ENCODE measurements at places on chromosomes 4 and X. TPM values are rescaled to one million over a fixed set of nuclear protein-coding genes. Genes with fewer than 3 reads are reported as not detected.

GRCh38 chr4:158945529-158946108, 157.3 kb upstream of the RAPGEF2 start:
- no peak for DNase-seq

The GABRB1 gene
- total RNA-seq, result not detected

DNA sequence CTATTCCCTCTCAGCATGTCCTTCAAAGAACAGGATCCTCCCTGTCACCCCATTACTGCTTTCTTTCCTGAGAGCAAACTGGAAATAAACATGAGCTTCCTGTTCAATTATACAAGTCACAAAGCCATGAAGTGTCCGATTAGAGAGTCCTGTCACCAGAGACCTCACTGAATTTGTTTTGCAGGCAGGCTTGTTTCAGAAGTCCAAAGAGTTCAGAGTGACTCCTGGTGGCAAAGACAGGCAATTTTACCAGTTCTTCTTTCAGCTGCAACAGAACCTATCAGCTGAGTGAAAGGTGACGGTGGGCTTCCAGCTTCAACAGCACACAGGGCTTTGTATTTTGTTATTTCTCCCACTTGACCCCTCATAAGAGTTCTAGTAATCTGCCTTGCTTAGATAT, 6.4 kb downstream of the ELK1 start:
- DNase-seq, result no peak

DNA sequence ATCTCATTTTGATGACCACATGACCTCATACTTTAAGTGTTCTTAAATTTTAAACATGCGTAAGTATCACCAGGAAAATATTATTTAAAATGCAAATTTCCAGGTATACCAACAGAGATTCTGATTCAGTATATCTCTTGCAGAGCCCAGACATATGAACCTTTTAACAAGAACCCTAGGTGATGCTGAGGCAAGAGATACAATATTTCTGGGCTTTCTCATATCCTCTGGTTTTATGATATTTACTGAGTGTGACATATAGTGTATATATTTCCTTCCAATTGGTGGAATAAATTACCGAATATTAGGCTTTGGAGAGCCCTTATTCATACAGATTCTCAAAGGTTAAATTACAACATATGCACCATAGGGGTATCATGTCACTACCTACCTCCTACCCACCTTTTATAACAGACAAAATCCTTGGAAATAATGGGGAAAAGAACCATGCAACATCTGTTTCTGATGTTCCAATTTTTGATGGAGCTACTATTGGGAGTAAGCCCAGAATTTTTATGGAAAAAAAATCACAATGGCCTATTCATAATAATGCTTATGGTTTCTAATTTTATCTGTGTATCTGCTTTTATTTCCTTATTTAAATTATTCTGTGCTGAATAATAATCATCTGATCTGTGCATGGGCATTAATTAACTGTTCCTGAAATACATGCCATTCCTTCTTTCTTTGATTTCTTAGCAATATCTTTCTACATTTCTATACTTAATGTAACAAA, 27.1 kb downstream of the KCTD8 start:
- no peak for DNase-seq

The PRR32 gene
- total RNA-seq, result not detected
